ENCODE measurements at places on chromosomes 6 and 20.

DNA sequence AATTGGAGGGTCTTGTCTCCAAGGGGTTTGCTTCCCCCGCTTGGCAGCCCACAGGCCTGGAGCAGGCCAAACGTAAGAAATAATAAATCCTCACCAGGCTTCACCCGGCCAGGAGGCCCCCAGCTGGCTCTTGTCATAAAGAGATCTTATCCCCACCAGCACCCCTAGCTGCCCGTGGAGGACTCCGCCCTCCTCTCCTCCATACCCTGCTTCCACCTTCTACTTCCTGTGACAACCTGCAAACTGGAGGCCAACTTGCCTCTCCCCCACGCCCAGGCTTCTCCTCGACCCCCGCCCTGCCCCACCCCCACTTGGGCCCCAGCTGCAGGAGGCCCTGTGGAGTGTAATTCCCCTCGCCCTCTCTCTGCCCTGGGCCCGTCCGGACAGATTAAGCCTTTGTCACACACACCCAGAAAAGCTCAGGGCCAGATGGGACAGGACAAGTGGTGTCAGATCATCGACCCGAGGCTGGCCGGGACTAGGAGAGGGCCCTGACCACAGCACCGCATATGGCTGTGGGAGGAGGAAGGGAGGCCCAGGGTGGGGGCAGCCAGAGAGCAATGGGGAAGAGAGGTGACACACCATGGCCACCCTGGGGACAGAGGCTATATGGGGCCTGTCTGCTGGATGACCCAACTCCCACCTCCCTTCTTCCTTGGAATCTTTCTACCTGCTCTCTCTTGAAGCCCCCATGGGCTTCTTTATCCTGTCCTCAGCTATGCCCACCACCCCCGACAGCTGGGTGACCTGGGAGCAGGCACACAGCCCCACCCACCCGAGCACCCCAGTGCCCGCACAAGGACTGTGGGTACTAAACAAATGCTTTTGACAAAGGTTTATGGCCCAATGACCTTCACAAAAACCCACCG, 3.9 kb downstream of the NOL4L start:
- no peak for DNase-seq

DNA sequence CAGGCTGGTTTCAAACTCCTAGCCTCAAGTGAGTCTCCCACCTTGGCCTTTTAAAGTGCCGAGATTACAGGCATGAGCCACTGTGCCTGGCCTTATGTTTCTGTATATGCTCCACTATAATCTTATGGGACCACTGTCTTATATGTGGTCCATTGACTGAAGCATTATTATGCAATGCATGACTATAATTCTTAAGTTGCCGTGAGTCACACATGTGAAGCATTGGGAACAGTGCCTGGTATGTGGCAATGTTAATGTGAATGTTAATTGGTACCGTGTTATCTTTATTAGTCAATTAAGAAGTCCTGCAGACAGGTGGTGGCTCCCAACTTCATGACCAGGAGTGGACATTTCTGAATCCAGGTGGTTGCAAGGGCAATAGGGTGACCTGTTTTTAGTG, 14.7 kb upstream of the ASXL1 start:
- no peak for DNase-seq

GRCh38 chr6:123908797-123909196, 105.1 kb downstream of the NKAIN2 start:
- no peak for DNase-seq

DNA sequence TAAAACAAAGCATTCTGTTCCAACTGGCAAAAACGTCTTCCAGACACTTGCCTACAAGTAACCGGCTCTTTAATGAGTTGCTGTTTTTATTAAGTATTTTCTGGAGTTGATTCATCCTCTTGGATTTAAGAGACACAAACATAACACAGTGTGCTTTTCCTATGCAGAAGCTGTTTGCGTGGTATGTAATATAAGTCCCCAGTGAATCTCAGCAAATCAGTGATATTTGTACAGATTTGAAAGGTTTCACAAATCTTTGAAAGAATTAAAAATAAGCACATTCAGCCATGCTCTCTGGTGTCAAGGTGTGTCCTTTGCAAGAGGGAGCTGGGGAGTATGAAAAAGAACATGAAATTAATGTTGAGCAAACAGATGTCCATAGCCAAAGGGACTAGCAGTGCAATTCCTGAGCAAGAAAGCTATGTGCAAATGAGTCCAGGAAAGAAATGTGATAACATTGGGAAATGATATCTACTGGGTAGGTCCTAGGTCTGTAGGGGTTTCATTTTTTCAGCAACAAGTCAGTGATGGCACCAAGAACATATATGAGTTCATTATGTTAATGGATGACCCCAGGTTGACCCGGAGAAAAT, 170.1 kb upstream of the PHACTR1 start:
- no peak for DNase-seq

- DNase-seq: no peak
These were observed 100.0 kb downstream of the SLC35B3 start for GRCh38 chr6:8335381-8335780.

GRCh38 chr6:165636402-165637048, 26.5 kb downstream of the PDE10A start:
- peak; percentile 18 for DNase-seq

- DNase-seq: no peak
These were observed 92.5 kb upstream of the ADGRF1 start for GRCh38 chr6:47134476-47135189.

DNA sequence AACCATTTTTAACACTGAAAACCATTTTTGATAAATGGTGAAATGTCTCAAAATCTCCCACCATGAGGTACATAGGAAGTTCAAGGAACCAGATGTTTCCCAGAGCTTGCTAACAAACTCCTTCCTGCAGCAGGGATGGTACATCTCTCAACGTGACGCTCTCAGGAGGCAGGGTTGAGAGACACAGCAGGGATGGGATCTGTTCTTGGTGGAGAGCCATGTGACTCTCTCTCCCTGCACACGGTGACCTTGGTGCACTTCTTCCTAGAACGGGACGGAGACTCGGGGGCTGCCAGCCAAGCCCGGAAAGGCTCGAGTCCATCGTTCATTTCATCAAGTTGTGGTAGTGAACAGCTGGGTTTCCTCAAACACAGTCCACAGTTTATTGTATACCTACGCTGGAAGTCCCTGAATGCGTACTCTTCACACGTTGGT, 94.2 kb downstream of the FAM50B start:
- no peak for DNase-seq

GRCh38 chr6:17450832-17451231, 57.4 kb downstream of the CAP2 start:
- DNase-seq: no peak

DNA sequence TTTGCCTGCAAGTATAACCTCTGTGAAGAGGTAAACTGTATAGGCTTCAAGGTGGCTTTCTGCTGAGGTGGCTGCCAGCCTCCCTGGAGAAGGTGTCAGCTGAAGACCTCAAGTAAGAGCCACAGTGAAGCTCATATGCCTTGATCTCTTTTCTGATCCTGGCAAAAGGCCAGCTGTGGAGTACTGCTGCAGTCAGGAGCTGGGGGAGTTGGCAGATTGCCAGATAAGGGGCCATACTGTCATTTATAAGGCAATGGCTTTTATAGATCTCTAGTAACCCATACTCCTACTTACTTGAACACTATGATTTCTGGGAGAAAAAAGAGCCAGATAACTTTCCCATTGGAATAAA, 8.8 kb upstream of the CEP85L start:
- DNase-seq: no peak

GRCh38 chr6:154514481-154514880, 4.0 kb upstream of the CNKSR3 start:
- no peak for DNase-seq

DNA sequence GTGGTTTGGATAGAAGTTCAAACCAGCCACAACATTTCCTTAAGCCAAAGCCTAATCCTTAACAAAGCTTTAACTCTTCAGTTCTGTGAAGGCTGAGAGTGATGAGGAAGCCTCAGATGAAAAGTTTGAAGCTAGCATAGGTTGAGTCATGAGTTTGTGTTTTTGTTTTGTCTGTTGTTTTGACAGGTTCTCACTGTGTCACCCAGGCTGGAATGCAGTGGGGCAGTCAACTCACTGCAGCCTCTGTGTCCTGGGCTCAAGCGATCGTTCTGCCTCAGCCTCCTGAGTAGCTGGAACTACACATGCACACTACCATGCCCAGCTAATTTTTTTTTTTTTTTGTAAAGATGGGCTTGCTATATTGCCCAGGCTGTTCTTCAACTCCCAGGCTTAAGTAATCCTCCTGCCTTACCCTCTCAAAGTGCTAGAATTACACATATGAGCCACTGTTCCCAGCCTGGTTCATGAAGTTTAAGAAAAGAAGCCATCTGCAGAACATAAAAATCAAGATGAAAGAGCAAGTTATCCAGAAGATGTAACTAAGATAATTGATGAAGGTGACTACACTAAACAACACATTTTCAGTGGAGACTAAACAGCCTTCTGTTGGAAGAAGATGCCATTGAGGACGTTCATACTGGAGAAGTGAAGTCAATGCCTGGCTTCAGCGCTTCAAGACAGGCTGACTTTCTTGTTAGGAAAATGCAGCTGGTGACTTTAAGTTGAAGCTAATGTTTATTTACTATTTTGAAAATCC, 96.2 kb downstream of the SMAP1 start:
- no peak for DNase-seq

- DNase-seq: no peak
These were observed 99.9 kb downstream of the CAP2 start for GRCh38 chr6:17493286-17493685.

GRCh38 chr6:99110029-99110428, 162.3 kb upstream of the FBXL4 start:
- no peak for DNase-seq

- DNase-seq: no peak
These were observed 291.9 kb downstream of the PLCB1 start for GRCh38 chr20:8424010-8424409.

GRCh38 chr6:135380793-135381192, 116.7 kb downstream of the AHI1 start:
- DNase-seq: no peak

DNA sequence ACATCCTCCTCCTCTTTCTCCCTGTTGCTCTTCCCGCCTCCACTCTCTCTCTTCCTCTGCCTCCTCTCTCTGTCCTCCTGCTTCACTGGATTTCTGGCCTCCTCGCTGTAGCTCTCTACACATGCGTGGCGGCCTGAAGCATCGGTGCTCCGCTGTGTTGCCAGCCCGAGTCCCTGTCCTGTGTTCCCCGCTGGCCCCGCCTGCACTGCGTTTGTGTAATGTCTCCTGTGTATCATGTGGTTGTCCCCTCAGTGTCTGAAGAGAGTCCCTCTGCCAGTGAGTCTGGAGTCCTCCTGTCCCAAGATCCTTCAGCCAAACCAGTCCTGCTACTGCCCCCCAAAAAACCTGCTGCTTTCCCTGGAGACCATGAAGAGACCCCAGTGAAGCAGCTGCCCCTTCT, 143.8 kb downstream of the TBC1D7 start:
- no peak for DNase-seq

DNA sequence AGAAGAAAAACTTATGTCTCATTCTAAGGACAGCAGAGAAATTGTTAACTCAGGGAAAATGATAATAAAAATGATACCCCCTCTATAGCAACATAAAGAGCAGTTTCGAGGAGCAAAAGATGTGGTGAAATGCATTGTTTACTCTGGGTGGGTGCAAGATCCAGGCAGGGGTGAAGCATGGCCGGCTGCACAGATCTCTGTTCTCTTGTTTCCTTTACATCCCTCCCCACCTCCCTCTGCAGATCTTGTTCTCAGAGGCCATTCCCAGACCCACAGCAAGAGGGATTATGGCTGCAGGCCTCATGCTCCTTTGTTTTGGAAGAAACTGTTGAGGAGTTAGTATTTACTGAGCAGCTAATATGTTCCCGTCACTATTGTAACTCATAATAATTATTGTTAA, 1.8 kb downstream of the BTN3A1 start:
- DNase-seq: no peak

DNA sequence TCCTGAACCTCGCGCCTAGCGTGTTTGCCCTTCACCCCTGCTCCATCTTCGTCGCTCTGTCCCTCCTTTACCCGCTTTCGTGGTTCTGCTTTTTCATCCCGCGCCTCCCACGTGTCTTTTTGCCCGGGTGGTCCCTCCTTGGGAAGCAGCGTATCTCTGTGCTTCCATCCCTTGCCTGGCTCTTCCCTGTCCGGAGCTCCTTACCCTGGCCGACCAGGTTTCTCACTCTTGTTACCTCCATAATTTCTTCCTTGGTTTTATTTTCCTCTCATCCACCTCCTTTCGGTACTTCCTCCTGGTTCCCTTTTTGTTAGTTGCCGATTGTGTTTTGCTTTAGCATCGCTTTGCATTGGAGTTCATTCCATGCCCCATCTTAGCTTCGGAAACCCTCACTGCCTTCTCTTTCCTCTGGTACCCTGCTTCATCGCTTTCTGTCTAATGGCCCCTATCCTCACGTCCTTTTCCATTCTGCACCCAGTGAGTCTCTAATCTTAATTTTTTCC, 735 bp downstream of the FAM135A start:
- no peak for DNase-seq

DNA sequence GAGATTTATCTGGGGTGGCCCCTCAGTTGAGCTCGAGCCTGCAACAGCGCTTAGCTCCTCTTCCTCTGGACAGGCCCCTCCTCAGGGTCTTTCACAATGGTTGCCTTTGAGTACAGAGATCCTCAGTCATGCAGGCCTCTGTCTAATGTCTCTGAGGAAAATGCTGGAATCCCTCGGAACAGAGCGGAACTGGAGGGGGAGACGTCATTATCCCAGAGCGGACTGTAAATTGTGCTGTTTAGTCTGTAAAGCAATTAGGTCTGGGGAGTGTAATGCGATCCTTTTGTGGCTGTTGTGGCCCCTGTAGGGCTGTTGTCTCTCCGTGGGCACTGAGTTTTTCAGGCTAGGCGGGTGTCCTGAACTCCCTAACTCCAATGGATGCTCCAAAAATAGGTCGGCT, 15.0 kb upstream of the DAAM2 start:
- DNase-seq: no peak

DNA sequence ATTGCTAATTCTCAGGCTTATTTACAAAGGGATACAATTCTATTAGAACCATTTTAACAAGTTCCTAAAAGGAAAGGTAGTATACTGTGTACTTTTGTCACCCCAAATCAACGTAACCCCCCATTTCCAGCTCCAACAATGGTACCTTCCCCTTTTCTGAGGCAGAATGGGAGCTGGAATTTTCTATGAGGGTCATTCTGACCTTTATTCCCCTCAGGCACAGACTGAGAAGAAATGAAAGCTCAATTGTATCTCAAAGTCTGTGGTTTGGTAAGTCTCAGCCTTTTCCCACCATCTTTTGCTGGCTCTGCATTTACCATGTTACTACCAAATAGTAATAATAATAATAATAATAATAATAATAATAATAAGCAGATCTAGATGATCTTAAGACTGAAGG, 571.0 kb downstream of the RNF144B start:
- DNase-seq: no peak
